ENCODE measurements at places on chromosomes 7 and 10. TPM values are rescaled to one million over a fixed set of nuclear protein-coding genes. Genes with fewer than 3 reads are reported as not detected.

GRCh38 chr10:21769041-21769440, 234.5 kb downstream of the DNAJC1 start:
- no peak for DNase-seq

- no peak for DNase-seq
These were observed 92.2 kb downstream of the C10orf105 start for GRCh38 chr10:71627230-71627939.

INHBA gene
- 59.2 TPM for polyA plus RNA-seq

DNA sequence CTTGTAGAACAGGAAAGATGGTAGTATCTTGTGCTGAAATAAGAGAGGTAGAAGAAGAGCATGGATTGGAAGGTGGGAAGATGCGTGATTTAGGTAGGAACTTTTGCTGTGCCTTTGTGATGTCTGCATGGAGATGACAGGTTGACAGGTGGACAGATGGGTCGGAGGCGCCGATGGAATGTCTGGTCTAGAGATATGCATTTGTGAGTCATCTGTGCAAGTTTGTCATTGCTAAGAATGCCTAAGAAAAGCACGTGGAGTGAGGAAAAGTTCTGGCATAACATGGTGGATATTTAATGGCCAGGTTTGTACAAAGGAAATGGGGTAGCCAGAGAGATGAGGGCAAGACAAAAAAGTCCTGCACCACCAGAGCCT, 76.0 kb upstream of the ARMC3 start:
- DNase-seq, result no peak

FBXO24 gene
- polyA plus RNA-seq, result 0.22 TPM

DNA sequence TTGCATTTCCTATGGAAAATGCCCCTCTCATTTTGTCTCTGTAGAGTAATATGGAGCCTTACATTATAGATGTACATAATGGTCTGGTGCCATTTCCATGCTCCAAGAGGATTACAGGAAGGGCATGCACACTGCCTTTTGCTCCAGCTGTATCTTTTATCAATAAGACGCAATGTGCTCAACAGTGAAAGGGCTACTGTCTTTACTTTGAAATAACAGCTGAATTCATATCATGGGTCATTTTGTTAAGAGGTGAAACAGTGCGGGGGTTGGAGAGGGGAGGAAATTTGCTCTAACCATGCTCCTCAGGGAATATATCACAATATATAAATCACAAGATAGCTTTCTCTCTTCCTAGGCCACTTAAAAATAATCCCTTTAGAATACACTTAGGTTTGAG, 77.7 kb downstream of the ICA1 start:
- no peak for DNase-seq

ACTL6B gene
- not detected for polyA plus RNA-seq

Measured in keratinocyte (primary cell).